Adipose tissue (tissue), 3 donors: ENCODE measurements at places on chromosomes 7 and 10. TPM values are rescaled to one million over a fixed set of nuclear protein-coding genes. Genes with fewer than 3 reads are reported as not detected.

The ADRB1 gene
- polyA plus RNA-seq = 1.8 TPM

The LRRC4 gene
- polyA plus RNA-seq = 0.17 TPM

The PAX4 gene
- polyA plus RNA-seq = not detected

The PYROXD2 gene
- polyA plus RNA-seq = 7.4 TPM

The FLNC gene
- 7.3 TPM for polyA plus RNA-seq

The SEC31B gene
- 8.3 TPM for polyA plus RNA-seq
